Stimulated activated CD4-positive, alpha-beta T cell treated with anti-CD3 and anti-CD28 coated beads, Interleukin-2, amount 100 ng/mL, for 4 hours (primary cell): ENCODE measurements at places on chromosomes 13 and 19.

GRCh38 chr19:18790566-18791314 is at the start of gene COMP:
Gene COMP, minus strand, starts transcription at chr19:18791305. Its CDS starts 36 bp downstream, at chr19:18791269.
- DNase-seq: no peak

DNA sequence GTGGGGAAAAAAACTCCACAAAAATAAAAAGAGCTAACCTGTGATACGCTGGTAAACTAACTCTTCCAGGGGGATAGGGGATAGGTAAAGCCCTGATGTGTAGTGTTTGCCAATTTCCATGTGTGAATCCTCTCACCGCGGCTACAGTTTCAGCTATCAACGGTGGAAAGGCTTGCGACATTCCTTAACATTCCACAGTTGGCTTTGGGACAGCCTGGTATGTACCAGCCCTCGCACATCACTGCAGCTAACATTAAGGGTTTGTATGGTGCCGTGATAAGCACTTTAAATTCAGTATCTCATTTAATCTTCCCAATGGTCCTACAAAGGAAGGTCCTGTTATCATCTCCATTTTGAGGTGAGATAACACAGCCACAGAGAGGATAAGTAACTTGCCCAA is 112.4 kb downstream of the KATNAL1 start:
- DNase-seq: no peak

DNA sequence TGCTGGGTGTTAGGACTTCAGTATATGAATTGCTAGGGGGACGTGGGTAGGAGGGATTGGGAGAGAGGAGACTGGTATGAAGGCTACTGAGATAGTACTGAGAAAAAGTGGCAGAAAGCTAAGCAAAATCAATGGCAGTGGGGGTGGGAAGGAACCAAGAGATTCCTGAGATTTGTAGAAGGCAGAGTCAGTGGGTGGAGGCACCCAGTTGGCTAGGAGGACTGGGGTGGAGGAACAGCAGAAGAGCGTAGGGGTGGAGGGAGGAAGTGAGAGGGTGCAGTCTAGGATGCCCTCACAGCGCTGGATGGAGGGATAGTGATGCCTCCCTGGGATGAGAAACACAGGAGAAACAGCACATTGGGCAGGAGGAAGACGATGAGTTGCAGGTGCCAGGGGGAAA is 5.6 kb upstream of the MEDAG start:
- no peak for DNase-seq

GRCh38 chr19:38463365-38463764 is 29.9 kb downstream of the RYR1 start:
- no peak for DNase-seq

- DNase-seq: peak; percentile 61
Measured at GRCh38 chr19:46602392-46603194, 1.5 kb downstream of the CALM3 start.
